ENCODE measurements at places on chromosomes 1 and 21.

DNA sequence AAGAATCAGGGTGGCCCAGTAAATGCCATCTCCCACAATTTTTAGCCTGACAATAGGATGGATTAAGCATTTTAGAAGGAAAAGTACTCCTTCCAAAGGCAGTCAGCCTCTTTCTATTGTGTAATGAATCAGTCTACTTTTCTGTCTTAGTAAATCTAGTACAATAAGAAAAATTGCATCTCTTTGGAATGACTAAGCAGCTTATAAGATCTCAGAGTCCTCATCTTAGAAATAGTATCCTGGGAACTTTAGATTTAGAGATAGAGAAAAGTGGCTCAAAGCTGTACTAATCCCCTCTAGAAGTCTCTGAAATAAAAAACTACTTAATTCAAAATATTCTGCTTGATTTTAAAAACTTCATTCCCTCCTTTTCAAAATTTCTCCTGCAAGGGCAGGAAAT is 81.4 kb downstream of the SLC44A5 start:
- peak; percentile 77 for DNase-seq

DNA sequence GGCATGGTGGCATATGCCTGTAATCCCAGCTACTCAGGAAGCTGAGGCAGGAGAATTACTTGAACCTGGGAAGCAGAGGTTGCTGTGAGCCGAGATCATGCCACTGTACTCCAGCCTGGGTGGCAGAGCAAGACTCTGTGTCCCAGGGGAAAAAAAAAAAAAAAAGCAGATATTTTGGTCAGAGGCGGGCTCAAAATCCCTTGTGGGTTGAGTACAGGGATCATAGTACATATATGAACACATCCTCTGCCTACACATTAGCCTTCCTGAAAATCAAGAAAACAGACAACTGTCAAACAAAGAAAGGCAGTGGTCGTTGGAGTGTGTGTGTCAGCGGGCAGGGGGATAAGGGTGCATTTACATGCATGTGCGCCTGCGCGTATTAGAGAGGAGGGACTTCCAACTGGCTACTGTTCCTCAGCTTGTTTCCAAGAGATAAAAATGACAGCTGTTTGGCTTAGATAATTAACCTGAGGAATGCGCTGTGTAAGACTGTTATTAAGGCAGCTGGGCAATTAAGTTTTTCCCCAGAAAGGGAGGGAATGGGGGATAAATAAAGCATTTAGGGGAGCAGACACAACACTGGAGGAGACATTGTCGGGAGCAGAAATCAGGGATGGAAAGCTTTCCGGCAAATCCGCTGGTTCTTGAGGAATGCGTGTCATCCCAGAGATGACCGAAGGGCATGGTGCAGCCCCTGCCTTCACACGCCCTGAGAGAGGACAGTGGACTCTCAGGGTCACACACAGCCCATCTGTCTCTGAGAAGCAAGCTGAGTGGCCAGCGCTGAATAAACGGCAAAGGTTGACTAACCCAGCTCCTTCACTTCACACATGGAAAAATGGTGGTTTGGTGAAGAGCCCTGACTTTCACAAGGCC is 6.4 kb downstream of the LAMB3 start:
- DNase-seq: no peak

DNA sequence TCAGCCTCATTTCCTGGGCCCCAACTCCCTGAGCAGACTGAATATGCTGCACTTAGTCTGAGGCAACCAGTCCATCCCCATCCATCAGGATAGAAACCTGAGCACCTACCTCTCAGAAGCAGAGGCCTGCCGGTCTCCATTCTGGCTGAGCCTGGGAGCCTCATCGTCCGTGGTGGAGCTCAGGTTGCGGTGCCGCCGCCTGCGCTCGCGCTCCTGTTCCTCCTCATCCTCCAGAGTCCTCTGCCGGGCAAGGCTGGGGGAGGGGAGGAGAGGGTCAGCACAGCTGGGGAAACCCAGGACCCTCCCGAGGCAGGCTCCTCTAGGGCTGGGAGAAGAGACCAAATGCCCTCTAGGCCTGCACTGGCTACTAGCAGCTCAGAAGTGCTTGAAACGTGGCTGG is 10.1 kb downstream of the LAD1 start:
- DNase-seq: no peak

- DNase-seq: no peak
These were observed 166.9 kb upstream of the HMGB4 start for GRCh38 chr1:33696962-33697361.

- DNase-seq: no peak
These were observed 524.1 kb upstream of the CAMK1G start for GRCh38 chr1:209059376-209059775.

GRCh38 chr1:54808443-54809207 is 7.5 kb upstream of the TTC22 start:
- DNase-seq: no peak

DNA sequence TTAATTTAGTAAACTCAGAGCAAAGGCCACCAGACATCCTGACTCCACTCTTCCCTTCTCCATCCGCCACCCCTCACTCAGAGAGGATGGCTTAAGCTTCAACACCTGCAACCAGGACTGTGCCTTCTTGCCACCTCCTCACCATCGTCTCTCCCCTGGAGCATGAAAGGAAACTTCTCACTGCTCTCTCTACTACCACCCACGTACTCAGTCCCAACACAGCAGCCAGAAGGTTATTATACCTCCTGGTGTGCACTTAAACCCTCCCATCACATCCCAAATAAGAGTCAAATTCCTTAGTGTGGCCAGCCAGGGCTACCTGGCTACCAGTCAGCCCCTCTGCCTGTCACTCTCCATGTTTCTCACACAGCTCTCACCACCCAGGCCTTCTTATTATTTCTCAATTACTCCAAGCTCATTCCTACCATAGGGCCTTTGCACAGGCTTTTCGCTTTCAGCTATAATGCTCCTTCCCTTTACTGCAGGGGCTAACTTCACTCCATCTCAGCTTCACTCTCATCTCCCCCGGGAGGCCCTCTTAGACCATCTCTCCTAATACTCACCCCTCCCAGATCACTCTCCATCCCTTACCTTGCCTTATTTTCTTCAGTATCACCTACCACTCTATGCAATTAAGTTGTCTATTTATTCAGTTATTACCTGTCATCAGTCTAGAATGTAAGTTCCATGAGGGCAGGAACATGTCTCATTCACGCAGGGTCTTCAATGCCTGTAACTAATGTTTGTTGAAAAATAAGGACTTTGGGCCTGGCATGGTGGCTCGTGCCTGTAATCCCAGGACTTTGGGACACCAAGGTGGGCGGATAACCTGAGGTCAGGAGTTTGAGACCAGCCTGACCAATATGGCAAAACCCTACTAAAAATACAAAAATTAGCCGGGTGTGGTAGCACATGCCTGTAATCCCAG is 137.5 kb downstream of the TOMM20 start:
- no peak for DNase-seq

- no peak for DNase-seq
These were observed 112.8 kb downstream of the C1orf21 start for GRCh38 chr1:184499616-184500015.

GRCh38 chr1:116260621-116261020 is 112.4 kb upstream of the ATP1A1 start:
- DNase-seq: no peak

- DNase-seq: peak; percentile 88
These were observed 580.6 kb downstream of the PLA2G4A start for GRCh38 chr1:187409341-187409740.

DNA sequence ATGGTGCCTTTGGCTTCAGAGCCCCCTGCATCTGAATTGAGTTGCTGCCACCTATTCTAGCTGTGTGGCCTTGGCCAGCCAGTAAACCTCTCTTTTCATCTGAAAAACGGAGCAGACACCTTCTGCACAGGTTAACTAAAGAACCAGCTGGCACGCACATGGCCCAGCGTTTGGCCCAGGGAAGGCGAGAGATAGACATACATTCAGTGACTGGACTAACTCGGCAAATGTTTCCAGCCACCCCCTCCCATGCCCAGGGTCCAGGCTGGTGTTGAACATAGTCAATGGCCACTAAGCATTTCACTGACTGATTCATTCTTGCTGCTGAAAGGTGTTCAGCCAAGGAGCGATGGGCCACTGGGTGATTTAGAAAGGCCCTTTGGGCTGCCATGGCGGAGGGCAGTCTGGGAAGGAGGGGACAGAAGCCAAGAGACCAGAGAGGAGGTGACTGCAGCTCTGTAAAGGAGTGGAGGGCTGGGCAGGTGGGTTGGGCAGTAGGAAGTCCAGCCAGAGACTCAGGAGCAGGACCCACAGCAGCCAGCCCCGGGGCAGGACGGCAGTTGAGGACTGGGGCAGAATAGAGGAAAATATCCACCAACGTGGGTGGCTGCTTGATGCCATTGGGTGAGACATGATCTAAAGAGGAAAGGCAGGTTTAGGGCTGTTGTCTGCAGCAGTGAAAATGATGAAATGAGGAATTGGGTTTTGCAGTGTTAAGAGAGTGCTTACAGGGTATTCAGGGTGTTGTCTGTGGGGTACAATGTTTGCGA is 184.3 kb downstream of the HIVEP3 start:
- DNase-seq: no peak

DNA sequence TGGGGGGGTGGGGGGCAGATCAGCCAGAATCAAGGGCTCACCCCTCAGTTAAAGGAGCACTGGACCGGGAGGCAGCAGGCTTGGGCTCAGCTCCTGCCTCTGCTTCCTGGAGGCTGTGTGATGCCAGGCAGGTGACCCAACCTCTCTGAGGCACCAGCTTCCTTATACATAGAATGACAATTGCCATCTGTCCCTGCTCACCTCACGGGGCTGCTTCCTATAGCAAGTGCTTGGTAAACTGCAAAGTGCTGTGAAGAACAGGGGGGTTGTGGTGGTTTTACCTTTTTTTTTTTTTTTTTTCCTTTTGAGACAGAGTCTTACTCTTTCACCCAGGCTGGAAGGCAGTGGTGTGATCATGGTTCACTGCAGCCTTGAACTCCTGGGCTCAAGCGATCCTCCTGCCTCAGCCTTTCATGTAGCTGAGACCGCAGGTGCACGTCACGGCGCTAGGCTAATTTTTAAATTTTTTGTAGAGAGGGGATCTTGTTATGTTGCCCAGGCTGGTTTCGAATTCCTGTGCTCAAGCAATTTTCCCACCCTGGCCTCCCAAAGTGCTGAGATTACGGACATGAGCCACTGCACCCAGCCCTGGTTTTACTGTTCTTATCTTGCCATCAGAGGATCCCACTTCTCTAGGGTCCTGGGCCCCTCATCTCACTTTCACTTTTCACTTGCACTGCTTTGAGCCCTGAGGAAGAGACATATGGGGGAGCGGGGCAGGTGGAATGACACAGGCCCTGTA is 11.6 kb downstream of the KCNQ4 start:
- DNase-seq: no peak

DNA sequence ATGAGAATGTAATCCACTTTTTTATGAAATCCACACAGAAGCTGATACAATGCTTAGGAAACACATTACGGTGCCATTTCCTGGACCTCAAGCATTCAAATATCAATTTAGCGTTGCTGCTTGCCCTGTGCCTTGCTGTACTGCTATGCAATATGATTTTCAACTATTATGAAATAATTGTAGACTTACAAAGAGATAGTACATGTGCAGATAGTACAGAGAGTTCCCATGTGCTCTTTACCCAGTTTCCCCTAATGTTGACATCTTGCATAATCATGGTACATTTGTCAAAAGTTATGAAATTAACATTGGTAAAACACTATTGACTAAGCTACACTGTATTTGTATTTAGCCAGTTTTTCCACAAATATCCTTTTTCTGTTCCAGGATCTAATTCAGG is 37.7 kb upstream of the PTBP2 start:
- no peak for DNase-seq

- no peak for DNase-seq
These were observed 83.5 kb upstream of the HIVEP3 start for GRCh38 chr1:42002220-42002619.

GRCh38 chr1:109427171-109427467 is 871 bp upstream of the PSMA5 start:
- no peak for DNase-seq

DNA sequence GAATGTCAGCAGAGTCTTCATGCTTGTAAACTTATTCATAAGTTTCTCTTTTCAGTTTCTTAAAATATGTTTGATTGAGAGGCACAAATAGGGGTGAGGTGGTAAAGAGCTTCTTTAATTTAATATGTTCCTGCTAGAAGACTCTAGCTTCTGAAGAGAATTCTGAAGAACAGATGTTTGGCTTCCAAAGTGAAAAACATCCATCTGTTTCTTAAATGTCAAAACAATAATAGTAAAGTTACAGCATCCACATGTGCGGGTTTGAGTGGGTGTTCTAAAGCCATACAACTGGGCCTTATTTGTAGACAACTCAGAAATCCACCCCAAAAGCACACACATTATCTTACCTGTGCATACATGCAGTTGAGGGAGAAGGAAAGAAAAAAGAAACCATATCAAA is 144.0 kb upstream of the ADGRL4 start:
- DNase-seq: no peak

GRCh38 chr1:233656687-233657086 is 42.8 kb downstream of the KCNK1 start:
- DNase-seq: no peak

- DNase-seq: no peak
These were observed 1.6 kb downstream of the RPF1 start for GRCh38 chr1:84480650-84481049.

DNA sequence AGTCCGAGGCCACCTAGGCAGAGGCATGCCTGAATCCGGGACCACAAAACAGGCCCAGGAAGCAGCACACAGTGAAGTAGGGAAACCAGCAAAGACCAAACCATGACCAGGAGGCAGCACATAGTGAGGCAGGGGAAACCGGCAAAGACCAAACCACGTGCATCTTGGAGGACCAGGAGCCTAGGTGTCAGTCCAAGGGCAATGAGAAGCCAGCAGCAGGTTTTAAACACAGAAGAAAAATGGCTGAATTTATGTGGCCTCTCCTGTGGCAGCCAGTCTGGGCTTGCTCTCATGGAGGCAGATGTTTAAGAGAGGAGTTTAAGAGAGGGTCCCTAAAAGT is 42.5 kb downstream of the NPHP4 start:
- DNase-seq: no peak

- DNase-seq: no peak
These were observed 66.0 kb downstream of the OLIG1 start for GRCh38 chr21:33135925-33136324.

GRCh38 chr1:111731956-111732355 is 7.2 kb downstream of the INKA2 start:
- DNase-seq: no peak

DNA sequence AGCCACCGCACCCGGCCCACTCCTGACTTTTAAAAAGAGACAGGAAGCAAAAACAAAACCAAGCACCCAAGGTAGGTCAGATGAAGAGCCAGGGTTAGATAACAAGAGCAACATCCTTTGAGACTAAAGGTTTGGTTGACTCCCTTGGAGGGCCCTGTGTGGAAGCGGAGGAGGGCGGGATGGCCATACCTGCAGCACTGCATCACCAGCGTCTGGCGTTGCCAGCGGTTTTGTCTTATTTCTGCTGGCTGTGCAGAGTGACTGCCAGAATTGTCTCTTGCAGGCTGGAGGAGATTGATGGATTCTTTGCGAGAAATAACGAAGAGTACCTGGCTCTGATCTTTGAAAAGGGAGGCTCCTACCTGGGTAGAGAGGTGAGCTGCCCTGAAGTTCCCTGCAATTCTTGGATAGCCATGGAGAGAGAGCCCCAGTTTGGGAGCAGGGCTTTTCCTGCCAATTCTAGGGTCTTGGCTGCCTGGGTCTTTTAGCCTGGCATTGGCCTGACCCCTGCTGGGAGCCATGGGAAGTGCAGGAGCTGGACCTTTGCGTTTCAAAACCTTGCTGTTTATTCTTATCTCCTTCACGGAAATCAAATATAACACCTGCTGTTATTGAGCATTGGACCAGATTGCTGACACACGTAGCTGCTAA is 24.0 kb downstream of the QSOX1 start:
- DNase-seq: no peak
